ENCODE measurements at places on chromosomes 6 and 20.

- DNase-seq = no peak
Measured at GRCh38 chr6:52362443-52363227, 684 bp downstream of the PAQR8 start.

GRCh38 chr20:25050501-25051350, 7.2 kb downstream of the ACSS1 start:
- DNase-seq = no peak

- no peak for DNase-seq
Measured at GRCh38 chr6:35804996-35805736, at the start of gene LHFPL5. Gene LHFPL5 (plus strand): TSS chr6:35805352. CDS start chr6:35805671, 319 bp downstream.

GRCh38 chr20:46977204-46977603, 82.6 kb downstream of the EYA2 start:
- DNase-seq = no peak

DNA sequence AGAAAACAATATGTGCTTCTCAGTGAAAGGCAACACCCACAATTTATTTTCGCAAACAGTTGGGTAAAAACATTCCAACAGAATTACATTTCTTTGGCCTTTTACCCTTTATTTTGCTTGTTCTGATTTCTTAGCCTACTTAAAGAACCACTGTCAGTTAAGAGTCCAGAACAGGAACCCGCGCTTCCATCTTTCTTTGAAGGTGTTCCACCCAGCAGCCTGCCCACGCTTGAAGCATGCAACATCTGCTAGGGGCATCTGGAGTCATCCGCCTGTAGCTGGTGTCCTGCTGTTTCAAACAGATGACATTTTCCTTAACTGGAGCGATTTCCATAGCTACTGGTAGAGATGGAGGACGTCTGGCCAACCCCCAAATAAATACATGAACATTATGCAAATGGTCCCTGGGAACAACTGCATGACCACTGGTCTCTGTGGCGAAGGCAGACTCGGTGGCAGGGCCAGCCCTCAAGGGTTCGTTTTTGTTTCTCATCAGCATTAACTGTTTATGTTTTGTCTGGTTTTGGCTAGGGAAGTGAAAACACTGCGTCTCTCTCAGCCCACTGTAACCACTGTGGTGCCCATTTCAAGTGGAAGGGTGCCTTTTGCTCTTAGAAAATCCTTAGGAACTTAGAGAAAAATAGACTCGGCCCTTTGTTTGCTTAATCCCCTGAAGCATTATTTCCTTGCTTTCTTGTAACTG, 51.6 kb downstream of the LAMA4 start:
- DNase-seq = no peak

GRCh38 chr6:6315660-6316059, 4.8 kb downstream of the F13A1 start:
- no peak for DNase-seq

GRCh38 chr20:20393207-20394120, 25.6 kb downstream of the INSM1 start:
- peak; percentile 63 for DNase-seq

DNA sequence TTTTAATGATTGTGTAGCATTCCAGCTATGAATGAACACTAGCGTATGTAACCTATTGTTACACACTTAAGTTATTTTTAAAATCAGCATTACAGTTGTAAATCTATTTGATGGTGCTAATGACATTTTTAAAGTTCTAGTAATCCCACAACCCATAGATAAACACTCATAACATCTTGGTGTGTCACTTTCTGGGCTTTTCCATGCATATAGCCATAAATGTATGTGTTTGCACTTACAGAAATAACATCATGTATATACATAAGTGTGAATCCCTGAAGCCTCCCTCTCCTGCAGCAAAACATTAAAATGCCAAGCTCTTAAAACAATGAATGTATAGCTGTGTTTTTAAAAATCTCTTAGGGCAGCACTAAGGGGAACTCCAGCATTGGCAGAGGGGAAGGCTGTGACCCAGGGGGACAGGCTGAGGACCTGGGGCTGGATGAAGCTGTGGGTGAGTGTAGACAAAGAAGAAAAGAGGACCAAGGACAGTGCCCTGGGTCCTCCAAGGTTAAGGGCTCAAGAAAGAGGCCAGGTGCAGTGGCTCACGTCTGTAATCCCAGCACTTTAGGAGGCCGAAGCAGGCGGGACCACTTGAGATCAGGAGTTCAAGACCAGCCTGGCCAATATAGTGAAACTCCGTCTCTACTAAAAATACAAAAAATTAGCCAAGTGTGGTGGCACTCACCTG, 929 bp upstream of the CENPB start:
- no peak for DNase-seq

DNA sequence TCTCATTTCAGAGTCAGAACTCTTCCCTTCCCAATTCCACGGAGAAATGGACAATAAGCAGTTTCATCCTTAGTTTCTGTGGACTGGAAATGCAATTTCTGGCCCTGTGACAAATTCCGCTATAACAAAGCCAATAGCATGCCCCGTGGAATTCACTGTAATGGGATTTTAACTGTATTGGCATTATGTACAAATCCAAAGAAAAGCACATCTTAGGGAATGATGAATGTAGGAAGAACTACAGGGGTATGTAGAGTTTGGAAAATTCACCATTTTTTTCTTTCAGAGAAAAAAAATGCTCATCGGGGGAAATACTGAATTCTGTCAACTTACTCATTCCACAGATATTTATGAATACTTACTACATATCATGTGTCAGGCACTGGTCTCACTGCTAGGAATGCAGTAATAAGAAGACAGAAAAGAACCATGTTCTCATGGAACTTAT, 43.5 kb downstream of the KIF6 start:
- DNase-seq = no peak

GRCh38 chr6:150006961-150007464, 18.3 kb downstream of the RAET1L start:
- DNase-seq = no peak

GRCh38 chr6:16840725-16841124, 79.5 kb upstream of the ATXN1 start:
- DNase-seq = no peak

GRCh38 chr6:141641406-141641805, 491.3 kb upstream of the GJE1 start:
- no peak for DNase-seq

GRCh38 chr6:157232161-157232895, 91.0 kb downstream of the TMEM242 start:
- DNase-seq = no peak

DNA sequence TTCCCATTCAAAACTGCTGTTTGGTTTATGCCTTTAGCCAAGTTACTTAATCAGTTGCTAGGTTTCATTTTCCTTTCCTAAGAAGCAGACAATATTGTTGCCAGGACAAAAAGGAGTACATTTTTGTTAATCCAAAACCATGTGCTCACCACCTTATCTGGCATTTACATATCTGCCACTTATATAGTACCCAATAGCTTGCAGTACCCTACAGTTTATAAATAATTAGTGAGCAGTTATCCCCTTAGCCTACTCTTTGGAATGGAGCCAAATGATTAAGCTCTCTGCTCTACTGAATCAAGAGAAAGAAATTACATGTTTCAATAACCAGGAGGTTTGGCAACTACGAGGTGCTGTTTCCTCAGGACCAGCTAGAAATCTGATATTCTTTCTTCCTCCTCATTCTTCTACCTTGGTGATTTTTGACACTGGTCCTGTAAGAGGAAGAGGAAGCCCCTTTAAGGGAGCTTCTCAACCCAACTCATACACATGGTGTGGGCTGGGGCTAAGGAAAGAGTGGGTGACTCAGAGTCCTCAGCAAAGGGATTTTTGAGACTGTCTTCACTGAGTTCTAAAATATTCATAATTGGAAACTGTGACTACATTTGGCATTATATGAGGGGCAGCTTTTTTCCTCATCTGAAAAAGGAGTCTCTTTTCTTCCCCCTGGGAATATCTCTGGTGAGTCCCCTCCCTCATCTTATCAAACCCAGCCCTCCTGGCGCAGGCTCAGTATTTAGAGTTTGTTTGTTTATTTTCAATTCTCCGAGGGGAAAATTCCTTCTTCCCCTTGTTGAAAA, 1.5 kb downstream of the ZNFX1 start:
- no peak for DNase-seq

DNA sequence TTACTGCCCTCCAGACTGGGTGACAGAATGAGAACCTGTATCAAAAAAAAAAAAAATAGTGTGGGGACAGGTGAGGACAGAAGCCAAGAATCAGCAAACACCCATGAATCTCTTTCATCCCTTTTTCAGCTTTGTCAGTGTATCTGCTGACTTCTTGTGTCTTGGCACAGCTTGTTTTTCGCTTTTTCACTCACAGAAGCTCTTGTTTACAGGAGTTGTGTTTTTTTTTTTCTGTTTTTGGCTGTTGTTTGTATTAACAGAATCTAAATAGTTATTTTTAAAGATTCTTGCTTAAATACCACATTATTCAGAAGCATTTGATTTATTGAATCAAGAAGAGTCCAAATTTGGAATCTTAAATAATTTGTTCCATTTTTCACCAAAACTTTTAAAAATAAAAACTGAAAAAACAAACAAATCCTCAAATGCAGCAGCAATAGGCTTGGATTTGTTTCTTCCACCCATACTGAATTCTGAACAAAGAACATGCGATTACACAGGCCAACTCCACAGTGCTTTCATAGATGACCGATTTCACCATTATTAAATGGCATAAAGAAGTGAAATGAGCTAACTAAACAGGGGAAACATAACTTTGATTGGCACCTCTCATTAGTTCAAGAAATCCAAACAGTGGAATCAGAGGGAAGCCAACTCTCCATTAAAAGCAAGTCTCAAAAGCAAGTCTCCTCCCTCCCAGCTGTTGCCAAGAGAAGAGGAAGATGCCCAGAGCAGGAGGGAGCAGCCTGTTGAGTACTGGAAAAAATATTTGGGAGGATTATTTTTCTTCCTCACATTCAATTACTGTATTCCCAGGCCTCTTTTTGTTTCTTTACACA, 27.2 kb upstream of the GPR63 start:
- DNase-seq = no peak

GRCh38 chr6:514396-514978, 122.9 kb downstream of the IRF4 start:
- DNase-seq = no peak

DNA sequence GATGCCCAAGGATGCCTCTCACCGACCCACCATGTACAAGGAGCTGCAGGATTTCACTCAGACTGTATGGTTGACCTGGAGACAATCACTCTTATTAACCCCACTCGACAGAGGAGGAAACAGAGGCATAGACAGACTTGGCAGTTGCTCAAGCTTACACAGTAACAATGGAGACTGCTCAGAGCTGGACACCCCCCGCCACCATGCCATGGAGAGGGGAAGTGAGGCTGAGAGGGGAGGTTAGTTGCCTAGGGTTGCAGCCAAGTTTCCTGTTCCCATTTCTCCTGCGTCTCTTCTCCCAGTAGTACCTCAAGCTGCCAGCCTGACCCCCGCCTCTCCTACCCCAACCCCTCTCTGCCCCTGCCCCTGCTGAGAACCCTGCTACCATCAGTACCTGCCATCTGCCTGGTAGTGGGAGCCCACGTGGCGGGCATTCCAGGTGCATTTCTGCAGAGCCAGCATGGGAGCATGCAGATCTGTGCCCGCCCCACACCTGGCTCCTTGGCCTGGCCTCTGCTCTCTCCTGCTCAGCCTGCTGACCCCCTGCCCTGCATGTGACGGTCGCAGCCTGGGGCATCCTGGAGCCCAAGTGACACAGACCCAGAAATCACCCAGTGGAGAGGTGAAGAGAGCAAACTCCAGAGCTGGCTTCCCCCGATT, 157.7 kb downstream of the PREX1 start:
- DNase-seq = no peak

DNA sequence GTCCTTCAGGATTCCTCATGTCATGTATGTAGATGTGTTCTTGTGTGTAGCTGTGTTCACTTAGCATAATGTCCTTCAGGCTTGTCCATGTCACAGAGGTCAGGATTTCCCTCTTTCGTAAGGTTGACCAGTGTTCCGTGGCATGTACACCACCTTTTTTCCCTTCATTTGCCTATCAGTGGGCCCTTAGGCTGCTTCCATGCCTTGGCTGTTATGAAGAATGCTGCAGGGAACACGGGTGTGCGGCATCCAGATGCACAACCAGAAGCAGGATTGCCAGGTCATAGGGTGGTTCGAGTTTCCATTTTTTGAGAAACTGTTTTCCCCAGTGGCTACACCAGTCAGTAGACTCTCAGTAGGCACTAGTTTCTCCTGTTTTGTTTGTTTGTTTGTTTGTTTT, 29.2 kb downstream of the SYNDIG1 start:
- no peak for DNase-seq

DNA sequence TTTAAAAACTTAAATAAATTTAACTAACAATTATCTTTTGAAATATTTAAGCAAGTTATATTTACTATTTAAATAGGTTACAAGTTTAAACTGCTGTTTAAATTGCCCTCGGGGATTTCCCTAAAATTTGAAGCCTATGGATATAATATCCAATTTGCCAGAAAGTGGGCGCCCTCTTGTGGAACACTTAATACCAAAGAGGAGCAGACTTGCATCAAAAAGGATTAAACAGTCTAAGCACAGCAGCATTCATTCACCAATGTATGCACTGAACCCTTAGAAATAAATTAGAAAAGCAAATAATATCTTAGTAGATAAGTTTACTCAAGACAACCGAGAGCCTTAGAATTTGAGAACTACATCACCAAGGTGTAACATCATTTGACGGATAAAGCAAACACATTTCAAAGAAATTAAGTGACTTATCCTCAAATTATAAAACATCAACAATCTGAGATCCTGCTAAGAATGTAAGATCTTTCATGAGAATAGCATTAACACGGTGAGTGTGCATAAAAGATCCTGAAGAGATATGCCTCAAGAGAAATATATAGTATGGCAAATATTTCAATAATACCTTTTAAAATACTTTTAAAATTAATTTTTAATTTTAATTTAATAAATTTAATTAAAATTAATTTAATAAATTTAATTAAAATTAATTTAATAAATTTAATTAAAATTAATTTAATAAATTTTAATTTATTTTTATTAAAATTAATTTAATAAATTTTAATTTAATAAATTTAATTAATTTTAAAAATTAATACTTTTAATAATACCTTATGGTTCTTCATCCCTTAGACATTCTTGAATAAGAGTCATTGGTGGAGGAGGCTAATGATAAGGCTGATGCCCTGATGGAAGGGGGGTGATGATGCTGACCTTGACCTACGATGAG, 11.5 kb upstream of the MEP1A start:
- peak; percentile 21 for DNase-seq

- DNase-seq = no peak
Measured at GRCh38 chr6:106569428-106569827, 59.9 kb downstream of the RTN4IP1 start.

DNA sequence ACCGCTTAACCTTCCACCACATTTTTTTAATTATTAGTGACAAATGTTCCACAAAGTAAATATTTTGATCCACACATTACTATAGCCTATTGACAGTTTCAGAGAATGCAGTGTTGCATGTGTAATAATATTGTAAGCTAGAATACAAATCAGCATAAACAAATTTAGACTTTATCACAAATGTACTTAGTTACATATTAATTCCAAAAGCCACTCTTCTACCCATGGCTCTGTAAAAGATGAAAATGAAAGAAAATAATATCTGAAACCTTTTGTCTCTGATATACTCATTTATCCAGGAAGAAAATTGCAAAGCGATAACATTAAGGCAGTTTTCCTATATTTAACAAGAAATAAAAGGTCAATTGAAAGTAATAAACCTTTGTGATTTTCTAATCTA, 954.0 kb upstream of the MAN1A1 start:
- DNase-seq = no peak

Data from AG04450 (cell line).